ENCODE measurements at places on chromosomes 1 and 21.

GRCh38 chr1:109253803-109254620 is 4.7 kb downstream of the CELSR2 start:
- DNase-seq, result no peak

- no peak for DNase-seq
Measured at GRCh38 chr1:46364612-46365011, 24.0 kb downstream of the NSUN4 start.

GRCh38 chr1:24329331-24329730 is 10.2 kb downstream of the GRHL3 start:
- DNase-seq, result no peak

DNA sequence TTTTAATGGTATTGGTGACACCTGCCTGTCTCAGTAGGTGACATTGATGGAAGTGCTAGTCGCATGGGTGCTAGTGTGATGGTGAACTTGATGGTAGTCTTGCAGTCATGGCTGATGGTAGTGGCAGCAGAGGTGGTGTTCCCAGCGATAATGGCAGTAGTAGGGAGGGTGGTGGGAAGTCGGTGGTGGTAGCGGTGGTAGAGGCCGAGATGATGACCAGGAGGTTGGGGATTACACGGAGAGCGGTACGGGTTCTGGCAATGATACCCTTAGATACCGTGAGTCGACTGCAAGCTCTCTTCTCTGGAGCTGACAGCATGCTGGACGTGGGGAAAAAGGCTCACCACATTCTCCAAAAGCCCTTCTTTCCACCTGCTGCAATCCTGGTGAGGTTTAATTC is 99.4 kb upstream of the SLC2A1 start:
- no peak for DNase-seq

GRCh38 chr1:180425952-180426351 is 76.4 kb downstream of the ACBD6 start:
- DNase-seq, result no peak

- no peak for DNase-seq
Measured at GRCh38 chr1:226066415-226067078, 4.0 kb downstream of the H3-3A start.

- DNase-seq, result peak; percentile 19
Measured at GRCh38 chr21:38806153-38806941, 618 bp downstream of the ETS2 start.

DNA sequence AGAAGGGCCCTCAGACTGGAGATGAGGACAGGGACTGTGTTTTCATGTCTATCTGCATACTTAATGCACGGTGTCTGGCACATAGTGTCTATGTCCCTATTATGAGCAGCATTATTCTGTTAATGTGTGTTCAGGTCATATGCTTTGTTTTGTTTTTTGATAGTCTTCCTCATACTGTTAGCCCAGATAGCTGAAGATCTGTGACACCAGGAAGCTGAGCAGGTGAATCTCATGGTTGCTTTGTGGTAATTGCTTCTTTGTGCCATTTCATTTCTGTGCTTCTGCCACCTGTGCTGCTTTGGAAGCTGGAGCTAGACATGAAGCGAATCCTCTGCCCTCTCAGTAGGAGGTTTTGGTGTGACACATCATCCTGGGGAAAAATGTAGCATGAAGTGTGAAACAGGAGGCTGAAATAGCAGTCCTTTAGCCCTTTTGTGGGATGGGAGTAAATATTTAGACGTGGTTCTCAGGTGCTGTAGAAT is 15.8 kb downstream of the SMAP2 start:
- DNase-seq, result peak; percentile 46

DNA sequence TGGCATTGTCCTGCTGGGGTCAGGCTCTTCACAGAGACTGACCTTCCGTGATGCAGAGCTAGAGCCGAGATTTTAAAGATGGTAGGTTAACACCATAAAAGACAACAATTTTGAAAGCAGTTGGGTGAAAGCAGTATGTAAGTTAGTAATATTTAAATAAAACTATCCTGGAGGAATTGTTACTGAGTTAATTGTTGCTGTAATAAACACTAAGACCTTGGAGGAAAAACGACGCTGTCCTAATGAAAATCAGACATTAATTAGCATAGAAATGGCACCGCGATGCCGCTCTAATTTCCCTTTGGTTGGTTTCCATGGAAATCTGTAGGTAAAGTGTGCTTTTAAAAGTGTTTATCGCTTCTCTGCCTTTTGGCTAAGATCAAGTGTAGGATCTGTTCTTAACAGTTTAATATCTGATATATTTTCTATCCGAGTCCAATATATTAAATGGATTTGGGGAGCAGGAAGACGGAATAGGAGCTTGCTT is 745 bp upstream of the ANP32E start:
- DNase-seq, result no peak

DNA sequence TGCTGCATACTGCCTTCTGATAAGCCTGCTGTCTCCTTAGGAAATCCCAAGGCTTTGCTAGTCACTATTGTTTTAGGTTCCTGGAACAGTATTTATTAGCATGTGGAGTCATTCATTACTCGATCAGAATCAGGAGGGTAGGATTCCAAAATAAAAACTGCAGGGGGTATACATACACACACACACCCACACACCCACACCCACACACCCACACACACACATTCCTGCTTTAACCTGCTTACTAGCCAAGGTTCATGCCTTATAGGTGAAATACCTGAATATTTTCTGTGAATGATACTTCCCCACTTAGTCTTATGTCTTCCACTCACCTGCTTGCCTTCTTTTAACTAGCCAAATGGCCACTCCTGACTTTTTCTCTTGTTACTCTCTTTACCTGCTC is 325.1 kb downstream of the ADGRL2 start:
- DNase-seq, result no peak

DNA sequence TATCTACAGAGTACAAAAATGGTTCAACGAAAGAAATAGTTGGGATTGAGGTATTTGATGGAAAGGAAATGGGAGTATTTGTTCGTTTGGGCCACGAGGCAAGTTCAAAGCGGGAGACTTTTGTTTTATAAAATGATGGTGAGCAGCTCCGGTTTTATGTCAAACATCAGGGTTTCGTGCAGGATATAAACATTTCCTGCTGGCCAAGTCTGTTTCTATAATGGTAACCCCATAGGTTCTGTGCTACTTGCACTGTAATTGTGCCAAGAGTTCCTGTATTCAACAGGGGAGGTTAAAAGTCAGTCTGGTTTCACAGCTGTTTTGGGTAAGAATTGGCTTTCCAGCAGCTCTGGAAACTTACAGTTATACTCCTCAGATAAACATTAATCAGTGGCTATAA is 290.3 kb upstream of the NRIP1 start:
- DNase-seq, result no peak

DNA sequence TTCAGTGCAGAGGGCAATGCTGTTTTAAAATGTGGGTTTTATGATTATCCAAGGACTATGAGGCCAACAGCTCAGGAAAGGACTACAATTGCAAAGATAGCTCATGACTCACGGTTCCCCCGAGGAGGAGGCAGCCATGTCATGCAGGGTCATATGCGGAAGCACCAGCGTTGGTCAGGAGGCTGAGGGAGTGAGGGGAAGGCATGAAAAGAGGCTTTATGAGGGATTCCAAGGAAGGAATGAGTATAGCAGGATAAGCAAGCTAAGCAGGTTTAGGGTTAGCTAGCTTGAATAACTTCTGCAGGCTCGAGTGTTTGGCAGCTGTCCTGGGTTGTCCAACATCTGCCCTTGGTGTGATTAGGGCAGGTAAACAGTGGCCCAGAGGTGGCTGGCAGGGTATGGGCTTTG is 495.1 kb downstream of the SETD4 start:
- DNase-seq, result no peak

DNA sequence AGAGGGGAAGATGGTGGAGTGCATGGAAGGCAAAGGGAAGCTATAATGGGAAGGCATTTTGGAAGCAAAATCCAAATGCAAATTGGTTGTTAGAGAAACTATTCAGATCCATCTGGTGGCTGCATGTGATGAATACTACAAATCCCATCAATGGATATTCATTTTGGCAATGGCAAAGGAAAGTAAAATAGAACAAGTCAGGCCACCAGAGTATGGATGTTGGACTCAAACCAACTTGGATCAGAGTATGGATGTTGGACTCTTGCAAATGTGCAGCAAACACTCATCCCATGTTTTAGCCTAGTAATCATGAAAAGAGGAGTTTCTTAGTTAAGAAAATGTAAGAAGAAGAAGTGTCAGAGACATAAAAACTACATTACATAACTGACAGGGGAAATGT is 289.6 kb upstream of the DAB1 start:
- DNase-seq, result no peak

GRCh38 chr1:223197923-223198627 is 55.0 kb upstream of the TLR5 start:
- DNase-seq, result no peak

- no peak for DNase-seq
Measured at GRCh38 chr1:111672331-111672730, 52.7 kb downstream of the RAP1A start.

DNA sequence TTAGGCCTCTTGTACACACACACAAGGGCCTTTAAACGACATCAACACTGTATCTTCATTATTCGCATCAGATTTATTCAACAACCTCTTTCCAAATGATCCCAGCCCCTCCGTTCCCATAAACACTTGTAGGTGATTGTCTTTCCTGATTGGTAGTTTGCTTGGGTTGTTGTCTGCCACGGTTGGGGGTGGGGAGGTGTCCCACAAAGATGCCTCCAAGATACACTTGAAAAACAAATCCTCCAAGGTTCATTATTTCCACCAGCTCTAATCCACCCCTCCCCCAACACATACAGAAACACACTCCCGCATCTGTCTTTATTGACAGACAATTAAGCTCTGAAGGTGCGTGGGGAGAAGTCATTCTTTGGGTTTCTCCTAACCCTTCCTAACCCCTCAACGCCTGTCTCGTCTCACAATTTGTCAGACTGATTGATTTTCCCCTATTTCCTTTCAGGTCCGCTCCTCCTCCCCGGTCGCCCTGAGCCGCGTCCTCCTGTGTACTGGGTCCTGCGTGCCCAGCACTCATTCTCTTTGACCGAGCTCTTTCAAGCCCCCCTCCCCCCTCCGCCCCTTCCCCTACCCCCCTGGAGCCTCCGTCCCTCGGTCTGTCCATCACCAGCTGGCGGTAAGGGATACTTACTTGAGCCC is 1.4 kb downstream of the WDR26 start:
- peak; percentile 14 for DNase-seq

DNA sequence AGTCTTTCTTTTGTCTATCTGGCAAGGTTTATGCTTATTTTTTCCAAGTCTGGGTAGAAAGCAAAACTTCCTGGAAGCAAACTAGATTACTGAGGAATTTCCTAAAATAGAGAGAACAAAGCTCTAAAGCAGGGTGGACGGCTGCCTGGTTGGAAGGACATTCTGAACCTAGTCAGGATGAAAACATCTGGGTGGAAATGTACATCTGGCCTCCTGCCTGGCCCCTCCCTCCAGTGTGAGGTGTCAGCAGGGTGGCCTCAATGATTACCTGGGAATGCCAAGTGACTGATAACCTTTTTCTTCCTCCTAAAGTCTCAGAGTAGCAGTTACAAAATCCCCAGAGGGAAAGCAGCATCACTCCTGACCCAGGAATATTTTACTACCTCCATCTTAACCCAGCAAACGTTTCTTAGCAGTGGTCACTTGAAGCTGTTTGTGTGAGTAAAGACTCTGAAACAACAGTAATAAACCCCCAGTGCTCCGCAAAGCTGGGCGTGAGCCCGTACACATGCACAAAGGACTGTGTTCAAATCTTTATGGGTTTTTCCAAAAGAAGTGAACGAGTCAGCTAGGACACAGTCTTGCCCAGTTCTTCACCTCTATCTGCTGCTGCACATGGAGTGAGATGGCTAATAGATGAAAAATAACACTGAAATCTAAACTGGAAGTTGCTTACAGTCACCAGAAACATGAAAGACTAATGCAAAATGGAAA is 18.9 kb downstream of the ANGPTL7 start:
- no peak for DNase-seq

GRCh38 chr1:19710825-19711611 is 46.3 kb downstream of the HTR6 start:
- no peak for DNase-seq

GRCh38 chr21:34845521-34846451 is 177.0 kb downstream of the CLIC6 start:
- peak; percentile 43 for DNase-seq

DNA sequence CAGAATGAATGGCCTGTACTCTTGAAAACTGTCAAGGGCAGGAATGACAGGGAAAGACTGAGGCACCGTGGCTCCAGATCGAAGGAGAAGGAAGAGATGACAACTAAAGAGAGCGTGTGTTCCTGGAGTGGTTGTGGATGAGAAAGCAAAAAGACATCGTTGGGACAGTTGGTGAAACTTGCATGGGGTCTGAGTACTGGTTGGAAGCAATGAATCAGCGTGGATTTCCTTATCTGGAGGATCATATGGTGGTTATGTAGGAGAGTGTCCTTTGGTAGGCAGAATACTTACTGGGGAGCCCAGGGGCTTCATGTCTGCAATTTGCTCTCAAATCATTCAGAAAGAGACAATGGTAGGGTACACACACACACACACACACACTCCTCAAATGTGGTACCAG is 13.9 kb downstream of the LEMD1 start:
- no peak for DNase-seq

DNA sequence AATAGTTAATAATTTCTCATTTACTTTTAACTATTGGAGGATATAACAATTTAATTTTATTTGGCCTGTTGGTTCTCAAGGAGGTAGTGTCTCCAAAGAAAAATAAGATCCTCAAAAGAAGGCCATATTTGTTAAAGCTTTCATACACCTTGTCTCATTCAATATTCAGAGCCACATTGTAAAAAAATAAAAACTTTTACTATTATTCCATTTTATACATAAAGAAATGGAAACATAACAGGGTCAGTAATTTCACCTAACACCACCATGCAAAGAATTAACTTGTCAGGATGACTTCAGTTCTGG is 40.3 kb upstream of the KCTD3 start:
- DNase-seq, result no peak

- no peak for DNase-seq
Measured at GRCh38 chr1:222454186-222454585, 93.7 kb downstream of the HHIPL2 start.

GRCh38 chr1:12157366-12158231 is 9.2 kb upstream of the TNFRSF1B start:
- peak; percentile 60 for DNase-seq

DNA sequence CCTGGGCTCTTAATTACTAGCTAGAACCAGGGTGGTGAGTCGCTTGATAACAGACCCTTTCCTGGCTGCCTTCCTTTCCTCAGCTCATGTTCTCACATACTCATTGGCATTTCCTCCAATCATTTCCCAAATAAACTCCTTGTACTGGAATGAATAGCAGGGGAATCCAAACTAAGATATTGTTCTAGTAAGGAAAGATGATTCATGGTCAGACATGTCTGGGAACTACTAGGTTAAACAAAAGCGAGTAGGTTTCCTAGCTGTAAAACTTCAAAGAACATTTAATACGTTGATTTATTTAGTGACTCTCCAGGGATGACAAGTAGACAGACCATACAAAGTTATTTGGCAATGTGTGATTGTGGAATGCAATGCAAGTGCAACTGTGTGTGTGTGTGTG is 121.2 kb upstream of the KCNJ6 start:
- no peak for DNase-seq

- DNase-seq, result no peak
Measured at GRCh38 chr1:209249785-209250440, 333.6 kb upstream of the CAMK1G start.

GRCh38 chr1:205809469-205809868 is 3.5 kb downstream of the SLC41A1 start:
- no peak for DNase-seq

All from CD4-positive, alpha-beta T cell treated with Interleukin-6 at 100 ng/mL for 8 hours (primary cell).